ENCODE measurements at places on chromosomes 5 and 9.
A peak's percentile ranks its signal among the peaks of the same experiment; 100 is the strongest.

GRCh38 chr5:66442951-66443445 lies 153.2 kb upstream of the MAST4 start:
- no peak for DNase-seq

DNA sequence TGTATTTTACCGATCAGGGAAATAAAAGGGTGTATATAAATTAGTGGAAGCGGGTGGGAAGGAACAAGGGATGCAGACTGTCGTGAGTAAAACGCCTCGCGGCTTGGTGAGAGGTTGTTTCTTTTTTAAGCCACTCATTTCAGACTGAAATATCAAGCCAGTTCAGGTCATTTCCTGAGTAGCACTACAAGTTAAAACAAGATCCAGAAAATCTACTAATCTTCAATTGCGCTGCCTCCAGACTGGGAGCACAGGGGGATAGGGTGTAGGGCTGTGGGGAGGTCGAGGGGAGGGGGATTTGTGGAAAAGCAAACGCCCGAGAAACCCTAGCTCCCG lies 140.8 kb downstream of the TSSK1B start:
- DNase-seq = no peak

- DNase-seq = peak; percentile 56
Measured at GRCh38 chr9:93453047-93453914, at the start of gene FAM120AOS. FAM120AOS (minus strand) TSS chr9:93453581; CDS start chr9:93452709, 872 bp downstream.

GRCh38 chr5:96481009-96481786 lies 48.1 kb upstream of the PCSK1 start:
- no peak for DNase-seq

DNA sequence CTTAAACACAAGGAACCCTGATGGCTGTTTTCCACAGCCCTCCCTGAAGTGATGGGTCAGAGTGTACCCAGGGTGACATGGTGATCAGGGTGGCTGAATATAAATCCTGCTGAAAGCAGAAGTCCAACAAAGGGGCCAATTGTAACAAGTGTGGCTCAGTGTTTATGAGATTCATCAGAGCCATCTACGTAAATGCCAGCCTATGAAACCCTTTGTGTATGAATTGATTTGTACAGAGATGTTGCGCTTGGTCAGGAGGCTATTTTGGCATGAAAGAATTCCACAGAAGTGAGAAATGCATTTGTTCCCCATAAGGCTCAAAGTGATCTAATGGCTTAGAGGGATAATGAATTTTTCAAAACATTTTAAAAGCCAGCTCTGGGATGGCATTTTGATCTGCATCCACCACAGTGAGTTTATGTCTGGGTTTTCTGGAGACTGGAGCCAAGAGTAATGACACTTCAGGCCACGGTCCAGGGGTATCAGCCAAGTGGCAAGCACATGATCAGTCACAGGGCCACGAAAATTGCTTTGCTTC lies 12.4 kb downstream of the PRUNE2 start:
- no peak for DNase-seq
